ENCODE measurements at places on chromosomes 2 and 18.

- no peak for DNase-seq
Observed at GRCh38 chr2:236782938-236783337, 213.3 kb downstream of the ACKR3 start.

GRCh38 chr2:187617120-187617519 lies 62.9 kb upstream of the TFPI start:
- no peak for DNase-seq

GRCh38 chr18:3192286-3192685 lies 27.5 kb downstream of the MYOM1 start:
- no peak for DNase-seq

DNA sequence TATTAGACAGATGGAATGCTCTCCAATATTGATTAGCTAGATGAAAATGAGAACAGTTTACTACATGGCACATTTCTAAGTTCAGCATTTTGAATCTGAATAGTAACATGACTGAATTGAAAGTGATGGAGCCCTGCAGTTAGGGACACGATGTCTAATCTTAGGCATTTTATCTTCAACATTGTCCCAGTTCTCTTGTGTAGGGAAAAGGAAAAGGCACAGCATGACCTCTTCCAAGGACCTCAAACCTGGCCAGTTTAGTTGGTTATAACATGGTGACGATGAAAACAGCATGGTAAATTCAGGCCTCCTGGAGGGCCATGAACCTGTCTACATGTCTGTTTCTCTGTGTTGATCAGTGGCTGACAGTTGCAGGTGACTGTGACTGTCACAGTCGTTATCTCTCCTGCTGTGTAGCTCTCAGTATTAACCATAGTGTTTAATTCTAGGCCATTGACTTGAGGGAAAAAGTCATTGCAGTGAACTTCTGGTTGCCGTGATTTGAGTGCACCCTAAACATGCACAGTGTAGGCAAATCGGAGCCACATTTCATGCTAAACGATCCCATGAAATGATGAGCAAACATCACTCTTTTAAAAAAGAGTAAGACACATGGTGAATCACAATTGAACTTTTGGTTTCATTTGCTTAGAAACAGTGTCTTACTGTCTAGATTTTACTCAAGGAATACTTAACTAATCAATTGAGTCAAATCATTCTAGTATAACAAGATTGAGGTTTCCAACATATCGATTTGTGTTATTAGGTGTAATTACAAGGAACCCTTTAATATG lies 129.7 kb downstream of the PHLPP1 start:
- no peak for DNase-seq

DNA sequence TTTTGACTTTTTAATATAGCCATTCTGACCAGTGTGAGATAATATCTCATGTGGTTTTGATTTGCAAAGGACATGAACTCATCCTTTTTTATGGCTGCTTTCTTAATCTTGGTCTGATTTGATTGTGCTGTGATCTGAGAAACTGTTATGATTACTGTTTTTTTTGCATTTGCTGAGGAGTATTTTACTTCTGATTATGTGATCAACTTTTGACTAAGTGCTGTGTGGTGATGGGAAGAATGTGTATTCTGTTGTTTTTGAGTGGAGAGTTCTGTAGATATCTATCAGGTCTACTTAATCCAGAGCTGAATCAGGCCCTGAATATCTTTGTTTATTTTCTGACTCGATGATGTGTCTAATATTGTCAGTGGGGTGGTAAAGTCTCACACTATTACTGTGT lies 16.8 kb downstream of the SP140L start:
- DNase-seq, result no peak

- DNase-seq, result peak; percentile 53
Observed at GRCh38 chr2:218852911-218853667, 6.5 kb upstream of the WNT6 start.

GRCh38 chr2:95278051-95278471 lies 3.8 kb downstream of the PROM2 start:
- DNase-seq, result no peak

DNA sequence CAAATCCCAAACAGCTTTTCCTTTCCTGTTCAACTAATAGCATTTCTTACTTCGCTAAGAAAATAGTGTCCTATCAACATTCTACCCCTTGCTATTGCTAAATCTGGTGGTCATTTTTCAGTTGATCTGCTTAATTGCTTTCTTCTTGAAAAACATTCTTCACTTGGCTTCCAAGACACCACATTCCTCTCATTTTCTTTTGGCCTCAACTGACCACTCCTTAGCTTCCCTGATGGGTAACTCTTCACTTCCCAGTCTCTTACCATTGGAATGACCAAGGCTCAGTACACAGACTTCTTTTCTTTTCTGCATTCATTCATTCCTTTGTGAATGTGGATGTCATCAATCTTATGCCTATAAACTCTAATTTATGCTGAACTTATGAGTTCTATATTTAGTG lies 230.8 kb upstream of the CDH2 start:
- no peak for DNase-seq

GRCh38 chr18:76823587-76824011 lies 1.2 kb downstream of the ZNF236 start:
- DNase-seq, result no peak

DNA sequence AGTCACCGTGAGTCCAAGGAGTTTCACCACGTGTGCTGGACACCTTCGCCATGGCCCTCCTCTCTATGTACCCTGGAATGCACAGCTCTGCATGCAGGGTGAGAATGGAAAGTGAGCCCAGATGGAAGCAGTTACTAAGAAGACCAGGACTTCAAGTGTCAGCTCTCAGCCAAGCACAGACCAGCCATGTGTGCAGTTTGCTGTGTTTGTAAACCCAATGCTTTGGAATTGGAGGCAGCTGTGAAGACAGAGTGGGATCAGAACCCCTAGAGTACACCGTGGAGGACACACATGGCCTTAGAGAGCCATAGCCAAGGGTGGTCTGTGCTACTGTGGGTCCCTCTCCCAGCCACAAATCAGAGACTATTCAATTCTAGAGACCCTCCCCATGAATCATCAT lies 655.5 kb upstream of the ID2 start:
- DNase-seq, result no peak

GRCh38 chr2:62661263-62661635 lies 44.3 kb upstream of the EHBP1 start:
- DNase-seq, result no peak

- DNase-seq, result no peak
Observed at GRCh38 chr2:27596627-27597026, 13.8 kb downstream of the ZNF512 start.

DNA sequence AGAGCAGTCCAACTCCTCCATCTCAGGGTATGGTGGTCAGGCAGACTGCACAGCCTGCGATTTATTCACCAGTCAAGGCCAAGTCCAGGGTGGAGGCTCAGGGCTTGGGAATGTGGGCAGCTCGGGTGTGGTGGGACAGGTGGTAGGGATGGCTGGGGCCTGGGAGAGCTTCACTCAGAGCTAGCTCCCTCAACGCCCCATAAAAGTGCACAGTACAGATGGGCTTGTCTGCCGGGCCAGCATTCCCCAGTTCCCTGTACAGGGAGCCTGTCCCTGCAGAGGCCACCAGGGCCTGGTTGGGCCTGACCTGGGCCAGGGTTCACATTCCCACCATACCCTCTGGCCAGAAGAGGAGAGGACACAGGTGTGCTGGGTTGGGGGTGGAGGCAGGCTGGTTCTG lies 49.2 kb upstream of the OTOS start:
- no peak for DNase-seq
